Nephron progenitor cell (in vitro differentiated cells): ENCODE measurements at places on chromosomes 12 and 14.

GRCh38 chr14:90587252-90587910 lies 190.6 kb downstream of the CALM1 start:
- no peak for DNase-seq

- peak; percentile 96 for DNase-seq
These were observed at the start of the genes BAG5 and COA8 for GRCh38 chr14:103562429-103563225. TSS of gene BAG5 (minus strand) at chr14:103562657. CDS start at chr14:103561164, 1,493 bp downstream. TSS of gene COA8 (plus strand) at chr14:103562960. CDS start at chr14:103563002, 42 bp downstream.

DNA sequence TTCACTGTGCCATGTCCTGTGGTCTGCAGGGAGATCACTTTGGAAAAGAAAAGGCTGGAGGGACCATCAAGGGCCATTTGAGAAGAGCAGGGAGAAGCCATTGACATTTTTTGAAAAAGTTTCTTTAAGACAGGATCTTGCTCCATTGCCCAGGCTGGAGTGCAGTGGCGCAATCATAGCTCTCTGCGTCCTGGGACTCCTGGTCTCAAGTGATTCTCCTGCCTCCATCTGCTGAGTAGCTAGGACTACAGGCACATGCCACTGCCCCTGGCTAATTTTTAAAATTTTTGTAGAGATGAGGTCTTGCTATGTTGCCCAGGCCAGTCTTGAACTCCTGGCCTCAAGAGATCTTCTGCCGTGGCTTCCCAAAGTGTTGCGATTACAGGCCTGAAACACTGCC lies 32.3 kb downstream of the PTHLH start:
- DNase-seq, result no peak

DNA sequence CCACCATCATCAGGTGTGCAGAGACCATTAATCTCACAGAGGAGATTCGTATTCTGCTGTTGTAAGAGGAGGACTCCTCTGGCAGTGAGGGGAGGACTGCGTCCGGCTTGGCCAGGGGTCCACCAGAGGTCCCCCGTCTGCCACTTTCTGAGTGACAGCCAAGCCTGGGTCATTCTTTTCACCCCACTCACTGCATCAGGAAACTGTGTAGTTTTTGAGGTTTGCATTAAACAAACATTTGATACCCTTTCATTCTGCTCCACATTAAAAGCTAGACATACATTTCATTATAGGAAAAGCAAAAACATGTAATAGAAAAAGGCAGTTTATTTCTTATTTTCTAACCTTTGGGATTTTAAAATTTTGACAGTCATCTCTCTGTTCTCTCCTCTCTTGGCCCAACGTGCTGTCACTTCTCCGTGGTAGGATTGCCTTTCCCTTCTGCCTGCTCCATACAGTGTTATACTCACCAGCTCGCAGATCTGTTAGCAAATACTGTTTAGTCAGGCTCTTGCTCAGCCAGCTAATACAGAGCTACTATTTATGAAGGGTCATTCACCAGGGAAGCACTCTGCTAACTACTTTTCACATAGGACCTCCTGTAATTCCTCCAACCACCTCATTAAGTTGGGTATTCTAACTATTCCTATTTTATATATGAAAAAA lies 99.3 kb downstream of the PELI2 start:
- DNase-seq, result no peak

- no peak for DNase-seq
These were observed 10.0 kb upstream of the SLC38A4 start for GRCh38 chr12:46835785-46836184.

GRCh38 chr14:49545071-49545470 lies 41.1 kb downstream of the RPS29 start:
- DNase-seq, result no peak

- DNase-seq, result no peak
These were observed 55.5 kb downstream of the PPP2R5E start for GRCh38 chr14:63487724-63488123.

- no peak for DNase-seq
These were observed 200.7 kb downstream of the FUT8 start for GRCh38 chr14:65613131-65613650.

DNA sequence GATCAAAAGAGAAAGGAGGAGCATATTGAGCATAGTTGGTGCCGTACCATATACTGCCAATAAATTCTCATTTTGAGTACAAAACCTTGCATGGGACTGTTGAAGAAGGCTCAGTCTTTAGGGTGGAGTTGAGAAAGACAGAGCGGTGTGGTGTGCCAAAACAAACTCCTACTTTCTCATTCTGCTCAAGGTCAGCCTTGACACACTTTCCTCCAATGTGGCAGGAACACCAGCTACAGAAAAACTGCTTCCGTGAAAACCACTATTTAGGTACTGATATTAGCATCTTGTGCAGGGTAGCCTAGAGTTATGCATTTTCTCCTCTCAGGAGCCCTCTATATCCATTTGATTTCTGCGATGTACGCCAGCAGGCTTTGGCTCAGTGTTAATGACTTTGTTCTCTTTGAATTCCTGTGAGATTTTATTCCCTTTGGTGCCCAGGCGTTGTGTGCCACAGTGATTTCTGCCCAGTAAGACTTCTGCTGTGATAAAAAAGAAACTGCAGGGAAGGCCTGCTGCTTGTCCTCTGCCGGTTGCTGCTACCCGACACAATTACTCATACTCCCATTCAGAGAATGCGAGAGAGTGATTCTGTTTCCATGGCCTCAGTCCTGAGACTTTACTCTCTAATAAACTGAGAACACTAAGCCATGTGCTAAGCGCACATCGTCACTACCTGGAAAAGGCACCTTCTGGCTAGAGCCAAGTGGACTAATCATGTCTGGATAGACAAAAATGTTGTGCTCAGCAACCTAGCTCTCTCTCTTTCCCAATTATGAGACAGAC lies 88.3 kb upstream of the MDM1 start:
- DNase-seq, result no peak

GRCh38 chr14:46306267-46306666 lies 345.3 kb downstream of the RPL10L start:
- no peak for DNase-seq

DNA sequence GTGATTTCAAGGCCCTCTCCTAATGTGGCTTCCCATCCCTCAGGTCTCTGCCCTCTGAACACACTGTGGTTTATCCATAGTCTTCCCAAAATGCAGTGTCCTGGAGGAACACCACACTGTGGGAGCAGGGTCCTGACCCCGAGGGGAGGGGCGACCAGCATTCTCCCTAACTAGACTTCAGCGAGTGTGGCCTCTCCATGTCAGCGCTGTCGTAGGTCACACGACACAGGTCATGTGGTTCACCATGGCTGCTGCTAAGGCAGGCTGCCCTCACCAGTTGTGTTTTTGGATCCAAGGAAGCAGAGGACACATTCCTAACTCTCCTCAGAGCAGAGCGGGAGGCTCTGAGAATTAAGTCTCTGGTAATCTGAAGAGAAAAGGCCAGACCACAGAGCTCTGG lies 50.5 kb downstream of the SSH1 start:
- no peak for DNase-seq
